T-helper 2 cell treated with Interferon-gamma antibody and Interleukin-4, amounts not matched to agents 100 ng/mL and 5 ng/mL, for 36 hours (primary cell): ENCODE measurements at places on chromosomes 6 and 20. TPM values are rescaled to one million over a fixed set of nuclear protein-coding genes. Genes with fewer than 3 reads are reported as not detected.

PGC gene
- not detected in 2 replicates for total RNA-seq

RAD21L1 gene
- total RNA-seq = not detected in 2 replicates

GNMT gene
- 0.98 and 1.00 TPM in 2 replicates for total RNA-seq

PRSS16 gene
- total RNA-seq = 1.3 and 1.9 TPM in 2 replicates

SYNDIG1 gene
- not detected in 2 replicates for total RNA-seq

CCN6 gene
- not detected in 2 replicates for total RNA-seq

EYA4 gene
- not detected in 2 replicates for total RNA-seq

CLPSL1 gene
- not detected in 2 replicates for total RNA-seq

IL17A gene
- not detected in 2 replicates for total RNA-seq

TINAG gene
- total RNA-seq = not detected in 2 replicates

C6orf58 gene
- total RNA-seq = not detected in 2 replicates

HCK gene
- total RNA-seq = not detected in 2 replicates

TSHZ2 gene
- 2.5 and 2.9 TPM in 2 replicates for total RNA-seq

TGM3 gene
- total RNA-seq = not detected in 2 replicates

LINC00237 gene
- total RNA-seq = not detected in 2 replicates

EFCAB8 gene
- total RNA-seq = 0.50 and 0.68 TPM in 2 replicates

SLC17A9 gene
- 11.0 and 12.8 TPM in 2 replicates for total RNA-seq

SLA2 gene
- total RNA-seq = 68.9 and 72.1 TPM in 2 replicates

F13A1 gene
- not detected in 2 replicates for total RNA-seq

PACSIN1 gene
- total RNA-seq = 0.11 and 0.18 TPM in 2 replicates

APCDD1L gene
- not detected in 2 replicates for total RNA-seq

BTN1A1 gene
- total RNA-seq = not detected in 2 replicates

SALL4 gene
- 0.09 TPM in 1 of 2 replicates, not detected in the other for total RNA-seq

PRSS35 gene
- total RNA-seq = not detected in 2 replicates

KCNK5 gene
- total RNA-seq = 10.9 and 11.0 TPM in 2 replicates

LIN28B gene
- total RNA-seq = not detected in 2 replicates

PROKR2 gene
- not detected in 2 replicates for total RNA-seq
